ENCODE measurements at places on chromosomes 4 and X. TPM values are rescaled to one million over a fixed set of nuclear protein-coding genes. Genes with fewer than 3 reads are reported as not detected.
A peak's percentile ranks its signal among the peaks of the same experiment; 100 is the strongest.

DNA sequence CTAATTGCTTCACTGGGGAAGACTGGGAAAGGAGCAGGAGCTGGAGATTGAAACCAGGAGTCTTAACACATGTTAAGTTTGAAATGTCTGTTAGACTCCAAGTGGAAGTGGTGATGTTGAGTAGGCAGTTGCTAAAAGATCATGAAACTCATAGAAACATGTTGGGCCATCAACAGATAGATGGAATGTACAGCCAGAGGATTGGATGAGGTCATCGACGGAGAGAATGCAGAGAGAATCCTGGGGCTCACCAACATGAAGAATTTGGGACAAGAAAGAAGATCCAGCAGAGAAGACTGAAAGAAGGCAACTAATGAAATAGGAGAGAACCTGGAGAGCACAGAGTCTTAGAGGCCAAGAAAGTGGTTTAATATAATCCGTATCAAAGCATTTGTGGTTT is 19.4 kb upstream of the TSPAN5 start:
- no peak for DNase-seq
- H3K27ac ChIP-seq = no peak overlapping the region
- H3K27me3 ChIP-seq = no peaks in the 10 kb centered on the region
- H3K4me1 ChIP-seq = no peaks in the 10 kb centered on the region
- H3K4me3 ChIP-seq = no peak overlapping the region

DNA sequence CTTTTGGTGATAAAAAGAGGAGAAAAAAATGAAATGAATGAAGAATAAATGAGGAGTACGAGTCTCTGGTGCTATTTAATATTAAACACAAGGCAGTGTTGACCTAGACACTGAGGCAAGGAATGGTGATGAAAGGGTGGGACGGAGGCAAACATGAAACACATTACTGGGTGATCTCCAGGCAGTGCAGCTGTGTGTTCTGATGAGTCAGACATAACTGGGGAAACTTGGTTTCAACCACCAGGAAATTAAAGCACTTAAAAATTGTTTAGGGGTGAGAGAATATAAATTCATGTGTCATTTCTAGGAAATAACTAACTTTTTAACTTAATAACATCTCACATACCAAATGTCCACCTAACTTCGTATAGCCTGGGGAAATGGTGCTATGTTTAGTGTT is 19.7 kb upstream of the CXCL6 start:
- H3K27ac ChIP-seq = no peak overlapping the region
- no peaks in the 10 kb centered on the region for H3K4me1 ChIP-seq
- H3K36me3 ChIP-seq = no peaks in the 10 kb centered on the region
- DNase-seq = no peak
- H3K4me3 ChIP-seq = no peak overlapping the region

DNA sequence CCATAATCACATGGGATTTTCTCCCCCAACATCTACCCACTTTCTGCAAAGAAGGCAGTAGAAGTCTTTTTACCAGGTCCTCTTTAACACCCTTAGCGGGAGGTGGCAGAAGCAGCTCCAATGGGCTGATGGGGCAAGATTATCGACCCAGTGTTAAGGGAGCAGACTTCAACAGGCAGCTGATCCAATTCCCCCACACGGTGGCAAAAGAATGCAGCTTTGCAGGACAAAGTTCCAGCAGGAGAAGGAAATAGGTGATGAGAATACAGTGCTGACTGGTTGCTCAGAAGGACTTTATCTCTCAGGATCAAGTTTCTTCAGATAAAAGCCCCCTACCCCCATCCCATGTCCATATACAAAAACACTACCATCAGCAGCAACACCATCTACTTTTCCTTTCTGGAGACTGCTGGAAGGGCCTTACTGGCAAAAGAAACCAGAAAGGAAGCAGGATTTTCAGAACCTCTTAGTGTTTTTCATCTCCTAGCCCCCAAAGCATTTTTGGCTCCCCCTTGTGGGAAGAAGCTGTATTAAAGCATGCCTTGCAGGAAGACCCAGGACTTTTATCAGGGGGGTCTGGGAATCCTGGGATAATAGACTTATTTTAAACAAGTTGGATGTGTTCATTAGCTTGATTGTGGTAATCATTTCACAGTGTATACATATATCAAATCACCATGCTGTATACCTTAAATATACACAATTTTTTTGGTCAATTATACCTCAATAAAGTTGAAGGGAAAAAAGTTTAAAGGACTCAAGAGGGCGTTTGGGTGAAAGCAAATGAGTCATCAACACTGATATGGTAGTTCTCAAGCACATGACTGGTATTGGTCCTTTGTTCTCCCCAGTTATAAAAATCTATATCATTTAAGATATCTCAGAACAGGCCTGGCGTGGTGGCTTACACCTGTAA is 146.4 kb downstream of the GPC3 start:
- H3K36me3 ChIP-seq = no peaks in the 10 kb centered on the region
- H3K4me1 ChIP-seq = no peaks in the 10 kb centered on the region
- no peaks in the 10 kb centered on the region for H3K27me3 ChIP-seq
- H3K4me3 ChIP-seq = no peak overlapping the region
- DNase-seq = peak; percentile 62

DNA sequence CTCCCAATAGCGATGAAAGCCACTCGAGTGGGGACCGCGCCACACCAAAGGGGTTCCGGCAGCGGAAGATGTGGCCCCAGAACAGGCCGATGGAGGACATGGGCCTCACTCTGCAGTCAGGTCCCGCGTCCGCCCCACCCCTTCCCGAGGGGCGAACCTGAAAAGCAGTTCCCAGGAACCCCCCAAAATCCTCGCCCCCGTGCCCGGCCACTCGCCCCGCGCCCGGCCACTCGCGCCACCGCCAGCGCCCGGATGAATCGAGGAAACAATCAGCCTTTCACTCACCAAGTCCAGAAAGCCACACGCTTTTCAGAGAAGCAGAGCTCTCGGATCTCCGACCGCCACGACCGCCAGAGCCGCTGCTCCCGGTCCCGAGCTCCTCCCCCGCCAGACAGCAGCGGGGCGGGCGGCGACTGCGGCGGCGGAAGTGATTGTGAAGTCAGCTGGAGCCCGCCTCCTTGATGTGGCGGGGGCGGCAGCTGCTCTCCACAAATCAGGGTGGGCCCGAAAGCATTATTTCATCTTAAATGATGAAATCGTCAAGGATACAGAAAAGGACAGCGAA is at the start of gene PJA1:
Gene PJA1, minus strand, starts transcription at position 367 of the 565 bp plus-strand sequence. CDS start 2,380 bp downstream, outside the sequence.
- peak within 1 kb of the TSS; percentile 74 for H3K27ac ChIP-seq
- H3K4me3 ChIP-seq = peak within 1 kb of the TSS; percentile 75

- H3K36me3 ChIP-seq = peaks cover 41% of the 10 kb centered on the region
- H3K4me3 ChIP-seq = no peak overlapping the region
- H3K27me3 ChIP-seq = no peaks in the 10 kb centered on the region
- no peak for DNase-seq
- no peak overlapping the region for H3K27ac ChIP-seq
Observed at GRCh38 chr4:145103496-145103895, 5.4 kb downstream of the ABCE1 start.

- H3K36me3 ChIP-seq = no peaks in the 10 kb centered on the region
- H3K4me3 ChIP-seq = no peak overlapping the region
- H3K4me1 ChIP-seq = no peaks in the 10 kb centered on the region
- no peak for DNase-seq
- no peaks in the 10 kb centered on the region for H3K27me3 ChIP-seq
- H3K27ac ChIP-seq = no peak overlapping the region
Observed at GRCh38 chr4:183941964-183942363, 36.9 kb downstream of the STOX2 start.

DNA sequence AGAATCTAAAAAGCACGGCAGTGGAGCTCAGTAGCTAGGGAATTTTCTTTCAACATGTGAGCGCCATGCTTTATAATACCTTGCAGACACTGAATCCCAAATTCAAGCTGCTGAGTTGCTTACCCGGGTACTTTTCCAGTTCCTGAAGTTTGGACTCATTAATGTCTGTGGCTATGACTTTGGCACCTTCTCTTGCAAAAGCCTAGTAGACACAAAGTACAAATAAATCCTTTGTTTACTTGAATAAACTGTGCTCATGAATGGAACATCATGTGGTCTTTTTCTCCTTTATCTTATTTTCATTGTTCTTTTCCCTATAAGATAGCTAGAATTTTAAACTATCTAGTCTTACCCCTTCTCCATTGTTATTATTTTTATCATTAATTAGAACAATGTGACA is 4.6 kb downstream of the BDH2 start:
- H3K4me3 ChIP-seq = no peak overlapping the region
- H3K27ac ChIP-seq = no peak overlapping the region
- peaks cover 18% of the 10 kb centered on the region for H3K4me1 ChIP-seq
- H3K27me3 ChIP-seq = no peaks in the 10 kb centered on the region
- peaks cover 30% of the 10 kb centered on the region for H3K36me3 ChIP-seq
- no peak for DNase-seq

GRCh38 chr4:53763813-53764597 is 172.7 kb upstream of the LNX1 start:
- no peaks in the 10 kb centered on the region for H3K36me3 ChIP-seq
- H3K4me3 ChIP-seq = no peak overlapping the region

The ZNF630 gene
- 12.5 TPM for total RNA-seq

The XG gene
- not detected for total RNA-seq

The HTATSF1 gene
- total RNA-seq = 77.0 TPM

The ADGRL3 gene
- total RNA-seq = 5.8 TPM

Measured in stomach (tissue), 19 donors.